ENCODE measurements at places on chromosomes 11 and 22.

- no peak for DNase-seq
Observed at GRCh38 chr11:120903686-120904085, 120.2 kb upstream of the TBCEL start.

GRCh38 chr11:69076129-69076791 is 27.5 kb downstream of the TPCN2 start:
- no peak for DNase-seq

DNA sequence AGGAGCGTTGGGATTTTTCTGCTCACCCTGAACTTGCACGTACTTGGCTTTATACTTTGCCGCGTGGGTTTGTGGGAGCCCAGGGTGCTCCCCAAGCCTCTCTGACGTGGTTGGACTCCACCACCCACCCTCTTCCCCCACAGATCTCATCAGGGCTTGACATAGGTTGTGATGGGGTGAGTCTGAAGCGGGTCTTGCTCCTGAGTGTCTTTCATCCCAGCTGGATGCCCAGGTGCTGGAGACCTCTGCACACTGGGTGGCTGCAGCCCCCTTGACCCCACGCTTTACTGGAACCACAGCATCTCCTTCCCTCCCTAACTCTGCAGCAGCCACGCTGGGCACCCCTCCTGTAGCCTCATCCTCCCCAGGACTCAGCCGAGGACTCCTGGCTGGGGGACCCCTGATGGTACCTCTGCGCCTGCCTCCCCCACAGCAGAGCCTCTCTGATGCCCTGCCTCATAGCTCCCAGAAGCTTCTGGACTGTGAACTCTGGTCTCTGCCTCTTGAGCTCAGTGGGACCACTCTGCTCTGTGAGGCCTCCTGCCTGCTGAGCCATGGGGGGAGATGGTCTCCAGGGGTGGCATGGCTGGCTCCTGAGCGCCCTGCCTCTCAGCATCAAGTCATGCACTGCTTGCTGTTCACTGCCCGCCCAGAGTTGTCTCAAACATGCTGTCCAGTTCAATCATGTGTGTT is 45.2 kb downstream of the MYEOV start:
- no peak for DNase-seq

GRCh38 chr22:49749885-49750510 is 77.7 kb downstream of the BRD1 start:
- no peak for DNase-seq

DNA sequence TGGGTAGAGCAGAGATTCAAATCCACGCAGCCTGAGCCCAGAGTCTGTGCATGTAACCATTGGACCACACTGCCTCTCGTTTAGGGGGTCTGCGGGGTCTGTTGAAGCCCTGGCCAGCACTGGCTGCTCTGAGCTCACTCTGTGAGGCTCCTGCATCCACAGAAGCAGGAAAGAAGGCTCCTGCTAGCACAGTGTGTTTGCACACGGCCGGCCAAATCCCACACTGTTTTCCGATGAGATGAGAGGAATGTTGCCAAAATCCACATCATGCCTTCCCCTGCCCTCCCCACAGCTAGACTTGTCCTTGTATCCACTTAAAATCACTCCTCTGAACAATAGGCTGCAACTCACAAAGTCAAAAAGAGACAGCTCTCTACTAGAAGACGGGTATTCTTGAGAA is 10.6 kb upstream of the SLC22A12 start:
- no peak for DNase-seq

DNA sequence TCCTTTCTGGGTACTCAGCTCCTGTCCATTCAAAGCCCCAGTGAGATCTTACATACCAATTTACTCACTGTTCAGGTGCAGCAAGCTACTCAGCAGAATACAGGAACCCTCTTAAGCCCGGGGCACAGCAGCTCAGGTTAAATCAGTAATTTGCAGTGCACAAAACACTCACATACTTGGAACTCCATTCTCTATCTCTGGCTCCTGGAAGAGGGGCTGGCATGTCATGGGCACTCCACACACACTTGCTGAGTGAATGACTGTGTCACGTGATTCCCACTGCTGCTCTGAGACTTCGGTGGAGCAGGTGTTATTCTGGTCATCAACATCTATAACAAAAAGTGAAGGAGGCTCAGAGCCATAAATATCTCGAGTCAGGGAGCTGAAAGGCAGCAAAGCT is 157.3 kb upstream of the BDNF start:
- DNase-seq = no peak

DNA sequence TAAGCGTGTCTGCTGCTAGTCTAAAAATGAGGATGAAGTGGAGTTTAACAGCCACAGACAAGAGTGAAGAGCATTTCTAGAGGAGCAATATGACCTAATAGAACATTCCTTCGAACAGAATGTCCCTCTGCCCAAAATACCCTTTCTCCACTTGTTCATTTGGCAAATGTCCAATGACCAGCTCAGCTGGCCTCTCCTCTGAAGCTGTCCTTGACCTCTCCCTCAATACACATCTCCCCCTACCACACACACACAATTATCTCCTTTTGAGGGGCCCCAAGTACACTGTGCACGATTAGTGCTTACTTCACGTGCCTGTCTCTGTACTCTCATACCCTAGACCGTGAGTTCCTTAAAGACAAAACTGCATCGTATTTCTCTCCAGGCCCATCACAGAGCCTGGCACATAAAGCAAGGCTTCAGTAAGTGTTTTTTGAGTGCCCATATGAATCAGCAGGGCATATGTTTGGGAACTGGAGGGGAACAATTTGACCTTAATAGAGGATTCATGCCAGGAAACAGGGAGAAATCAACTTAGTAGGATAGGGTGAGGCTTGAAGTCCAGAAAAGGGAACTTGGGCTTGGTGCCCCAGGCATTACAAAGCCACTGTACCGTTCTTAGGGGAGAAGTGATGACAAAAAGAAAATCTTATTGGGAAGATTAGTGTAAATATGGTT is 18.1 kb upstream of the NCAM1 start:
- no peak for DNase-seq

- no peak for DNase-seq
Observed at GRCh38 chr11:6855971-6856541, 6.8 kb upstream of the OR10A2 start.
